ENCODE measurements at places on chromosomes 2 and 18.

- DNase-seq: no peak
Observed at GRCh38 chr2:227430639-227431038, 41.3 kb upstream of the AGFG1 start.

DNA sequence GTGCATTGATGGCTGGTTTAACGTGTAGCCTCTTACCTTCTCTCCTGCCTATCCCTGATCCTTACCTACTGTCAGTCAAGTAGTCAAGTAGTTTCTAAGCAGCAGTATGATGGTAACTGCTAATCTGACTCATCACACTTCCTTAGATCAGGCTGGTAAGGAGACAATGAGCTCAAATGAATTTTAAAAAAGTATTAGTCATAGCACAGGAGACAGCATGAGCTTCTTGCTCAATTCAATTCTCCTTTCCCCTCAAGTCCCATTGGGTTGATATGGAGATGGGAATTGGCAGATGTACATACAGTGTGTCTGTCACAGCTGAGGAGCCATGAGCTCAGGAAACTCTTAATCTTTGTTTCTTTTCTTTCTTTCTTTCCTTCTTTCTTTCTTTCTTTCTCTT is 799.7 kb downstream of the LRP1B start:
- DNase-seq: no peak

DNA sequence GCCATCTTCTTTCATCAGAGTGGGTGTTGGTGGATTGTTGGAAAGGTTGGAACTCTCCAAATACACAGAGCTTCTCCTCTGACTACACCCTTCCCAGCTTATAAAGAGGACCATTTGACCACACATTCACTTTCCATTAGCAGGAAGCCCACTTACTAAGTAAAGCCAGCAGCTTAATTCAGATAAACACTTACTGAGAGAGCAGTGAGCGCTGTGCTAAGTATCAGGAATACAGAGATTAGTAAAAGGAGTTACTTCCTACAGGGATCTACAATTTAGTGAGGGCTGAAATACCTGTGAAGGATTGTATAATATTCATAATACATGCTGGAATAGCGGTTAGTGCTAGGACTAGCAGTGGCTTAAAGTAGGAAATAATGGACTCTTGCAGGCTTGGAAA is 343.0 kb downstream of the NYAP2 start:
- no peak for DNase-seq

- no peak for DNase-seq
Observed at GRCh38 chr2:43032213-43033015, 194.0 kb downstream of the ZFP36L2 start.

GRCh38 chr2:28291811-28292440 is 100.7 kb upstream of the FOSL2 start:
- DNase-seq: no peak

DNA sequence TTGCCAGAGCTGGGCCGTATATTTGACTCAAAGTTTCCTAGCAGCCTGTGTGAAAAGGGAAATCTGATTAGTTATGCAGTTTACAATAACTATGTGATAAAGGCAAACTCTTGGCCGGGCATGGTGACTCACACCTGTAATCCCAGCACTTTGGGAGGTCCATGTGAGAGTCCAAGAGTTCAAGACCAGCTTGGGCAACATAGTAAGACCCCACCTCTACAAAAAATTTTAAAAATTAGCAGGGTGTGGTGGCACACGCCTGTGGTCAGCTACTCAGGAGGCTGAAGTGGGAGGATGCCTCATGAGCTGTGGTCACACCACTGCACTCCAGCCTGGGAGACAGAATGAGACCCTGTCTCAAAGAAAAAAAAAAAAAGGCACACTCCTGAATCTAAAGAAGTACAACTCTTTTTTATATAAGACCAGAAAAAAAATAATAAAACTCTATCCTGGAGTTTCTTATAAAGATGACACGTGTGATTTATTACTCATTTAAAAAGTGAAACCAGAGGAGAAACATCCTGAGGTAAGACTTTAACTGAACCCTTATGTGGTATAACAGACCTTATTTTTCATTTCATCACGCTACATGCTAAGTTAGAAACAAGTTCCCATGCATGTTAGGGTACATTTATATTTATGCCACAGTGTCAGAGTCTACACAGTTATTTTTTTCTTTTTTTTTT is 32.6 kb upstream of the KCMF1 start:
- DNase-seq: no peak

DNA sequence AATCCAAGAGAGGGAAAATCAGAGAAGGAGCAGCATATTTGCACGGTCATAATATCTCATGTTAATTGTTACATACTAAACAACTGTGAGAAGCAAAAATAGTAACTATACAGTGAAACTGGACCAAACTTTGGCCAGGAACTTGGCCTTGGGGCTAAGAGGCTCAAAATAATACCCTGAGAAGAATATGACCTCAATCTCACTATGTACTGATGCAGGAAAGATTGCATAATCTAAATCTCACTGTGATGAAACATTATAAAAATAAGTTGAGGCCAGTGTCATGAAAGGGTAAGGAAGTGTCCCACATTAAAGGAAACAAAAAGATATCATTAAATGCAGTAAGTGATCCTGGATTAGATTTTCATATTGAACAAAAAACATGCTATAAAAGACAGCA is 36.5 kb downstream of the ZRANB3 start:
- no peak for DNase-seq

DNA sequence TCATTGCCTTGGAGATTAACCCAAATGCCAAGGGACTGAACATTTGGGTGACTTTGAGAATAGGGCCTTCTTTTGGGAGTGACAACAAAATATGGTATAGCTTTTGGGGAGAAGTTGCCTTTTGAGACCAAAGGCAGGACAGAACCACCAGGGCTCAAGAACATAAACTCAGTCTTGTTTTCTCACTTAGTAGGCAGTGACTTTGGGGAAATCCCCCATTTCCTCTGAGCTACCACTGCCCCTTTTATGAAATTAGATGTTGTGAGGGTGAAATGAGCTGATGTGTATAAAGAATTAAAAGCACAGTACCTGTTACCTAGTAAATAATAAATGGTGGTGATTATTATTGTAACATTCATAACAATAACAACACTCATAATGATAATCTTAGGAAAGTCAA is 36.5 kb downstream of the GPD2 start:
- no peak for DNase-seq

DNA sequence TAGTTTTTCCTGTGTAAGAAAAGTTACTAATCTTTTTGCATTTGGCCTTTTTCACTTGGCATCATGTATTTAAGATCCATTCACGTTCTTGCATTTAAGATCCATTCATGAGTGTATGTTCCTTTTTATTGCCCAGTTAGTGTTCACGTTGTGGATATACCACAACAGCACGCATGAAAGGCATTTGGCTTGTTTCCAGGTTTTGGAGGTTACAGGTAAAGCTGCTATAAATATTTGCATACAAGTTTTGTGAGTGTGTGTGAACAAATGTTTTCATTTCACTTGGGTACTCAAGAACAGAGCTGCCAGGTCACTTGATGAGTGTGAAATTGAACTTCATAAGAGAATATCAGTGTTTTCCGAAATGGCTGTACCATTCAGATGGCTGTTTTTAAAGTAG is 121.2 kb downstream of the CCBE1 start:
- DNase-seq: no peak

- no peak for DNase-seq
Observed at GRCh38 chr18:59219672-59220163, at the start of gene GRP. Gene GRP, plus strand, starts transcription at chr18:59220158. Its CDS starts 108 bp downstream, at chr18:59220266.

DNA sequence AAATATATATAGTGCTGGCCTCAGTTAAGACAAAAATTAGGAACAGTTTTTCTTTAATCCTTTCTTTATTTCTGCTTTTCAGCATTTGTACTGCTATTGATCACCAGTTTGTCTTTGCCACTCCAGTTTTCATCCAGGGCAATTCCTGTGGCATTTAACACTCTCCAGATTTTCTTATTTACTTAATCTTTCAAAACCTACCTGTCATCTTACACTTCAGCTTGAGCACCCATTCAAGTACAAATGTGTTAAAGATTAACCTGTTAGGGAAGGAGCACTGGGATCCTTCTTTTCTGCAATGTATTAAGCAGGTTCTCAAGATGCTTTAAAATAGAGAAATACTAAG is 101.8 kb upstream of the SCN1A start:
- no peak for DNase-seq

DNA sequence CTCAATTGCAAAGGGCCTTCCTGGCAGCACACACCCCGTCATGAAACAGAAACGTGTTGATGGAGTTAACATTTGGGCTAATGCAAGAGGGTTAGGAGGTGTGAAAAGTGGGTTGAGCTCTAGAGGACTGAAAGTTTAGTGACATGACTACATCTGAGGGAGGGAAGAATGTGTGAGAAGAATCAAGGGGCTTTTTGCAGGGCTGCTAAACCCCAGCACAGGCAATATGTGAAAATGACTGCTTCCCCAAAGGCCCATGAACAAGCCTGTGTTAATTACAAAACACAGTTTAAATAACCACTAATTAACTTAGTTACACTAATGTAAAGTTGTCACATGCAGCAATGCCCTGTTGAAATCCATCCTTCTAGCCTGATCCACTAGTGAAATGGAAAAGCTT is 63.4 kb upstream of the PEX13 start:
- no peak for DNase-seq

DNA sequence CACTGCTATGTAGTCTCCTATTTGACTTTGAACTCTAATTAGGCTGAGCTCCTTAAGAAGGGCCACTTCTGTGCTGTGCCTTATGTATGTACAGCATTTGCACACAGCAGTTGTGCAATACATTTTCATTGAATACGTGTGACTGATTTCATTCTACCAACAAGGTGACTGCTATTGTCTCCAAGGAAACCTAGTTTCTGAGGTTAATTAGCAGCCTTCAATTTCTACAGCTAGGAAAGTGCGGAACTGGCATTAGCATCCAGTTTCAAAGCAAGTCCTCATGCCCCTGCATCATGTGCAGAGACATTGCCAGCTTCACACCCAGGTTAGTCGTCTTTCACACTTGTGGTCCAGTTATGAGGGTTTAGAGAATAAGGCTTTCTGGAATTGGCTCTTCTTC is 58.6 kb downstream of the NCK2 start:
- peak; percentile 75 for DNase-seq

DNA sequence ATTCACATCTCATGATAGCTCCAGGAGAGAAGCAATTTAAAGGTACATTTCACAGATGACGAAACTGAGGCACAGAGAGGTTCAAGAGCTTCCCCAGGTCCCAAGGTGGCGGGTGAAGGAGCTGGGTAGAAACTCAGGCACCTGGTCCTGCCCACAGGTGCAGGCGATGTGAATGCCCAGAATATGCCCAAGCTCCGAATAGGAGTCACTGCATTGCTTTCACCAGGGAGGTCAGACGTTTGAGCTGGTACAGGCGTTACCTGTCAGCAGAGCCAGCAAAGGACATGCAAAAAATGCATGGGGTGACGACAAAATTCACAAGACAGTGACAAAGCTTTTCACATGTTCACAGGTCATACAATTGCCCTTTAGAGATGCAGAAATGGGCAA is 247.9 kb downstream of the HDAC4 start:
- DNase-seq: no peak

DNA sequence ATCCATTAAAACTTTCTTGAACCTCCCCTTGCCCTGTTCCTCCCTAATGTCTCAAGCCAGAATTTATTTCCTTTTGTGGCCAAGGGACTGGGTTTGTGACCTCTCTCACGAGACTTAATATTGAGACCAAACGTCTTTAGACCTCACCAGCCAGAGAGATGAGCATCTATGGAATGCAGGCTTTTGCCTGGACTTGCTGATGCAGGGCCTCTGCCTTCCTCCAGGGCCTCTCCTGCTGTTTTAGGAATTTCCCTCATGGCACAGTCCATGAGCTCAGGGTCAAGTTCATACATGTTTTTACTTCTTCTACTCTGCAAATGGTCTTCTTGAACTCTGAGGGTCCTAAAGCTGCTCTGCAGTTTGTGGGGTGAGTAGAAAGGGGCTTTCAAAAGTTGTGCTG is 22.3 kb downstream of the IL1B start:
- no peak for DNase-seq

DNA sequence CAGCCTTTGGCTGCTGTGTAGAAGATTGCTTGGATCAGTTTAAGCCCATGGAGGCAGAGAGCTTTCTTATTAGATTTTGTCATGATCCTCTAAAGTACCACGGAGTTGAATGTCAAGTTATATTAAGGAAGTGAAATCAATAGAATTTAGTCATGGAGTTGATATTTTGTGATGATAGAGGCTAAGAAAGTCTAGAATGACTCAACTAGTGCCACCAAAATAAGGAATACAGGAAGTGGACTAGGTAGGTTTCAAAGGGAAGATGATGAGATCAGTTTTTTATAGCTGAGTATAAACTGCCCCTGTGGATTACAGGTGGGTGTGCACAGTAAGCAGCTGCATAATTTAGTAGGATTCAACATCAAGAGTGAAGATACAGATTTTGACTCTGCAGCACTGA is 25.2 kb downstream of the FBXO36 start:
- no peak for DNase-seq

DNA sequence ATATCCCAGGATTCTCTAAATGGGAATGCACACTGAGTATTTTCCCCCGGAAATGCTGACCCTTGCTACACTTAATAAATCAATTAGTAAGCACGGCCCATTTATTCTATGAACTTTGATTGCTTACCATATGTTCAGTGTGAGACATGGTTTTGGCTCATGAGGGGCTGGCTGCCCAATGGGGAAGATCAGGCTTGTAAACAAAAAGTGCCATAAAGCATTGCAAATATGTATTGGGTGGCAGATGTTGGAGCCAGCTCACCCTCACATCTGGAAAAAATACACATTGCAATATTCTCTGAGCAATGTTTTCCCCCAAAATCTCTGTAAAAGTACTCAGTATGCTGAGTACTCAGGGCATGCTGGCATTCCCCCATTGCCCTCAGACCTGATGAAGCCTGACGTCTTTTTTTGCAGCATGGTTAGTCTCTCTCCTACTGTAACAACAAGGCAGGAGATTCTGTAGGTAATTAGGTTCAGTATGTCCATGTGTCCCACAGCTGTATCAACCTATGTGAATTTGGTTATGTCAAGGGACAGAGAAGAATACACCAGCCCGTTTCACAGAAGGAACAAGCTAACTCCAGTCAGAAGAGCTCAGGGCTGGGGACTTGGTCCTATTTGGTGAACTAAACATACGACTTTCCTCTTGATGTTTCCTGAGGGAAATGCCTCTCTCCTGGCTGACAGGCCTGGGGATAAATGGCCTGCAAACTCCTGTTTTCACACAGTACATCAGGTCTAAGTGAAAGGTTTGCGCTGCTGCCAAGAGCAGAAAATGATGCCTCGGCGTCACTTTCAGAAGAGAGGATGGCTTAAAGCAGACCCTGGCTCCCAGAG is 202.4 kb downstream of the INSIG2 start:
- no peak for DNase-seq

GRCh38 chr2:119160361-119160990 is 1.9 kb upstream of the C1QL2 start:
- DNase-seq: no peak

DNA sequence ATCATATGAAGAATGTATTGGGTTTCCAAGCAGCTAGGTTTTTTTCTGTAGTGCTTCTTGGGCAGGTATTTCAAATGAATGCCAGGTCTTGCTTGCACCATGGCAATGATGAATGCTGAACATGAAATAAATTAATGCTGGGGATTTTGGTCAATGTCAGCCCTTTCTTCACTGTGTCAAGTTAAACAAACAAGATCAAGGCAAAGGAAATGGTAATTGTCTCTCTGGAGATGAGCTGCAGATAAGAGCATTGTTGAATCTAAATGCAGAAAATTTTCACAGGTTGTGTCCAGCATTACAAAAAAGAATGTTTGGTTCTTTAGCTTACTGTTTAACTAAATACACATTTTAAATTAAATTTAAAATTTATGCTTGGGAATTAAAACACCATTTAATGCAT is 144.3 kb downstream of the GPD2 start:
- no peak for DNase-seq

All from T-helper 1 cell (primary cell).